ENCODE measurements at places on chromosomes 1 and 21.

DNA sequence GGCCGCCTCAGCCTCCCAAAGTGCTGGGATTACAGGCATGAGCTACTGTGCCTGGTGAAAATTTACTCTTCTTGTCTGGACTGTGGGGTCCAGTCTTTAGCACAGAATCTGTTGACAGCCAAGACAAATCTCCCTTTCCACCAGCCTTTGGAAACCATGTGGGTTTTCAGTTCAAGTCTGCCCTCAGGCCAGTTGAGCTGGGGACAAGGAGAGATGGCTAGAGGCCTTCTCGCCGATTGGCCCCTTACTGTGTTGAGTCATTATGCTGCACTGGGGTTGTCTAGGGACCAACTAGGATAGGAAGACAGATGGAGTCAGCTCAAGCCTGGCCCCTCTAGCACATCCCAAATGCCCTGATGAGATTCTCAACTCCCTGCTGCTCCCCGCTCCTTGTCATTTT, 8.6 kb upstream of the NKAIN1 start:
- no peak for DNase-seq

GRCh38 chr1:91014475-91014874, 7.4 kb downstream of the ZNF644 start:
- no peak for DNase-seq

- no peak for DNase-seq
These were observed 75.5 kb upstream of the GPR88 start for GRCh38 chr1:100462326-100463025.

- no peak for DNase-seq
These were observed 47.7 kb downstream of the COQ8A start for GRCh38 chr1:226987623-226988333.

- DNase-seq: no peak
These were observed 9.8 kb downstream of the PPFIA4 start for GRCh38 chr1:203036135-203036534.

GRCh38 chr21:27152996-27153395, 186.1 kb upstream of the ADAMTS5 start:
- DNase-seq: no peak

GRCh38 chr1:4702932-4703331, 48.5 kb downstream of the AJAP1 start:
- no peak for DNase-seq

GRCh38 chr1:206581571-206581981, 30.7 kb downstream of the EIF2D start:
- DNase-seq: peak; percentile 44

DNA sequence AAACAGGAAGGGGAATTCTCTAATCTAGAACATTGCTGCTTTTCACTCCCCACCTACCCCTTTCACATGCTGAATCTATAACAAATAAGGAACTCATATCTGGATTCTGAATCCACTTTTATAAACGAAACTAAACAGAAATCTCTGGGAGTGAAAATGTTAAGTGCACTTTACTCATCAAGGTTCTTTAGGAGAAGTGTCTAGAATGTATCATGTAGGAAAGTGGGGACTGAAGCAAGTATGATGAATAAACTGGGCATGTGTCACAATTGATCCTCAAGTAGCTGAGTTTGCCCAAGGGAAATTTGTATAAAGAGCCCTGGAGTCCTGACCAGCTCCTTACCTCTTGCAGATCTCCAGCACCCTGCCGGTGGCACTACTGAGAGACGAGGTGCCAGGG, 19.8 kb downstream of the AVPR1B start:
- DNase-seq: no peak

- no peak for DNase-seq
These were observed 10.2 kb upstream of the GNL2 start for GRCh38 chr1:37605806-37606474.

DNA sequence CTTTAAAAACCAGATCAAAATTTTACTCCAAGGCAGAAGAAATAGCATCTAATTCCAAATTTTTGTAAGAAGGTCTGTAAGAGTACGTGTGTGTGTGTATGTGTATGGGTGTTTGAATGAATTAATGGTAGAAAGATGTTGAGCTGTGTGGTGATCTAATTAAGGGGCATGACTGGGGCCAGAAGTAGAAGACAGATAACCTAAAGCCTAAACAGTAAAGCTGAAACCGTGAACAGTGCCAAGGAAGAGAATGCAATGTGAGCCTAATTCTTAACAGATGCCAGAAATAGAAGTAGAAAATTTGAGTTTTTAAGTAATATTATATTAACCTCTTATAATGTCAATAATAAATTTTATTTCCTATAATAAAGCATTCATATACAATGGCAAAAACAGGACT, 38.2 kb downstream of the BRINP3 start:
- DNase-seq: no peak

DNA sequence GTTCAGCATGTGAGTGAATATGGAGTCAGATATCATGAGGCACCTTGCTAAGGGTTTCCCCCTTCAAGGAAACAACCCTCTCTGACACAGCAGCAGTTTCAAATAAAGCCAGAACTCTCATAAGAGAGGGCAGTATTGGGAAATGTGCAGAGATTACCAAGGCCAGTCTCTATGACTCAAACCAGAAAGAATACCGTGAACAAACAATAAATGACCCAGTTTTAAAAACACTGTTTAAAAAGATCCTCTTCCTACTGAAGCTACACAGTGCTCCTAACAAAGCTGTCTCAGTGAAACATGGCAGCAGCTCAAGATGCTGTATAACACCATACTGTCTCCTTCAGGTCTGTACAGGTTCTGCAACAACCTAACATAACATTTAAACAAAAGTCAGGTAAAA, 102.6 kb downstream of the KIAA0319L start:
- DNase-seq: no peak

DNA sequence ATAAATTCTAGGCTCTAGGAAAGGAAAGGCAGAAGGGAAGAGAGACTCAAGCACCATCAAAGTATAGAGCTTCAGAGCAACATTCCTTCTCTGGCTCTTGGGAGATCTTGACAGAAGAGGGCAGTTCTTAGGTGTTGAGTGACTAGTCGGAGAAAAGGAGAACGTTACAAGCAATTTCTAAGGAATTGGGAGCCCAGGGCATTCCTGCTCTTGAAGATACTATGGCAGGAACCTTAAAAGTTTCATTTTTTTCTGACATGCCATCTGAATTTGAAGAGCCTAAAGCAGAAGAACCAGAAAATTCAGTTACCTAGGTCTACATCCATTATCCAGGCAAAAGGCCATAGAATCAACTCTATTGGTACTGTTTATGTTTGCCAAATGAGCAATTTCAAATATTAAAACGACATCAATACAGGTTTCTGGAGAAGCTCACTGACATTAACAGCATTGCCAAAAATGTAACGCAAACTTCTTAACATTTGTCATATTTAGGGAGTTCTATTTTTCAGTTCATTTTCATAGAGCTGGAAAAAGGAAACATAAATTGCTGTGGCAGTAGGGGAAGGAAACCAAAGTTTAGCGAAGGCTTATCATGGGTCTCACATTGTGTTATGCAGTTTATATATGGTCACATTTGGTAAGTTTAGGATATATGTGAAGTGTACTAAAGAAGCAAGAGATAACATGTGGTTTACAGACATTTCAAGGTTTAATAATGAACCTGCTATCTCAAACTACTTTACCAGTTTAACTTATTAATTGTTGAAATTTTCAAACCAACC, 210.1 kb upstream of the NRIP1 start:
- no peak for DNase-seq

DNA sequence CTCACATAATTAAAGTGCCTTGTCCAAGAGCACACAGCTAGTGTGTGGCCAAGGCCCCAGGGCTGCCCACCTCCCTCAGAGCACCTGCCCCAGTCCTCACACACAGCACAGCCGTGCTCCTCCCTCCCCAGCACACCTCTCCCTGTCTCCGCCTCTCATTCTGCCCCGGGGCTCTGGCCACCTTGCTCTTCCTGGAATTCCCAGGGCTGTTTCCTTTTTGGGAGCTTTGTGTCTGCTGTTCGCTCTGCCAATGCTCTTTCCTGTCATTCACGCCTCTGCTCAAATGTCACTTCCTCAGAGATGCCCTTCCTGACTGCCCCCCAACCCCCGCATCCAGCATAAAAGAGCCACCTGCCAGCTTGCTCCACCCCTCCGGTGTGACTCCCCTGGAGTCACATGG, 13.3 kb downstream of the SLC6A17 start:
- DNase-seq: no peak

GRCh38 chr1:193569096-193569982, 382.9 kb upstream of the B3GALT2 start:
- DNase-seq: no peak

- DNase-seq: no peak
These were observed 108.2 kb downstream of the LTN1 start for GRCh38 chr21:28884481-28884880.

DNA sequence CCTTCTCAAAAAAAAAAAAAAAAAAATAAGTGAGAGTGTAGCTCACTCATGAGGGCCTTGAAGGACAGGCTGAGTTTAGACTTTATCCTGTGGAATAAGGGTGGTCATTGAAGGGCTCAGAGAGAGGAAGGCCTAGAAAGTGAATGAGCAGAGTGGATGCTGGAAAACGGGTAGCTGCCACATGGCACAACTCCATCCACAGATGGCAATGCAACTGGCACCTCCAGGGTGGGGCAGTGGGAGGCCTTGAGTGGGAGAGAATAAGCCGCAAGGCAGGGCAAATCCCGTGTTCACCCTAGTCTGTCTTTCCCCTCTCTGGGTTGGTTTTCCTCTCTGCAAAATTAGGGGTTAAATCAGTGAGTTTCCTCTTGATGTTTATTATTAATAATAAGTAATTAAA, 3.1 kb downstream of the TNNI1 start:
- no peak for DNase-seq

GRCh38 chr1:21042929-21043605, 133.6 kb downstream of the EIF4G3 start:
- DNase-seq: no peak

GRCh38 chr1:27142464-27142863, 12.5 kb downstream of the SLC9A1 start:
- no peak for DNase-seq

GRCh38 chr1:236281198-236281653, 532 bp downstream of the ERO1B start:
- peak; percentile 53 for DNase-seq

DNA sequence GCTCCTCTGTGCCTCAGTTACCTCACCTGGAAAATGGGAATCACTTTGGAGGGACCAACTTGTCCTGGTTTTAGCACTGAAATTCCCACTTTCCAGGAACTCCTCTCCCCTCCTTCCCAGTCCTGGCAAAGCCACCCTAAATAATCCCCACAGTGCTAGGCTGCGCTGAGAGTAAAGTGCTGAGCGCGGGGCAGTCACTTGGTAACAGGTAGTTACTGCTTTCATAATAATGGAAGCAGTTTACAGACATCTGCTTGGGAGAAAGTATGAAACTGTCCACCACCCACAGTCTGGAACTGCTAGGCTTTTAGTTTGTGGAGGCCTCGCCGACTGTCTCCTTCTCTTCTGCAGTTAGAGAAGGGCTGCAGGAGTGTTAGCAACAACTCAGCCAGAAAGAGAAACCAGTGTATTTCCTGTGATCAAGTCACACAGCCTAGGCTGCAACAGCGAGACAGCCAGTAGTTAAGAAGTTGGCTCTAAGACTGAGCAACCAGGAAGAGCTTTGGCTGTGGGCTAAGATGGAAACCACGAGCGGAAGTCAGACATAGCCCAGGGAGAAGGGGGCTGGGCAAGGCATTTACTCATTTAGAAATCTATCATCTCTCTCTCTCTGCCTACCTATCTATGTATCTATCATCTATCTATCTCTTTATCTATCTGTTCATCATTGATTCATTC, 30.8 kb upstream of the ABCG1 start:
- DNase-seq: peak; percentile 84

GRCh38 chr1:242132121-242132817, 133.4 kb upstream of the MAP1LC3C start:
- DNase-seq: no peak

- no peak for DNase-seq
These were observed 132.9 kb downstream of the LRRIQ3 start for GRCh38 chr1:74065081-74065480.

Data from HL-60 (cell line).